ENCODE measurements at places on chromosomes 11 and 22.

DNA sequence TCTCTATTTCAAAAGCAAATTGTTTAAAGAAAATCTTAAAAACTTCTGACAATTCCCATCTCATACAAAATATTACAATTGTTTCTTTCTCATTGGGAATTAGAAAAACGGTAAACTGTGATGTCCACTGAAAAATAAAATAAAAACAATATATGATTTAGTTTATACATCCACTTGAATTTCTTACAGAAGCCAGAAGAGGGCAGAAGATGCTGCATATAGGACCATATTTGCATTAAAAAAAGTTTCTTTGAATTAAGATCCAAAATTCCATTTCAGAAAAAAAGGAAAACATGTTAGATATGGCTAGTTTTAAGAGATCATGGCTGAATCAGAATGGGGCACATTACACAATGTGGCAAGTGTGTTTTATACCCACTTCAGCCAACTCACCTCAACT is 39.3 kb upstream of the LRRC4C start:
- DNase-seq, result no peak

DNA sequence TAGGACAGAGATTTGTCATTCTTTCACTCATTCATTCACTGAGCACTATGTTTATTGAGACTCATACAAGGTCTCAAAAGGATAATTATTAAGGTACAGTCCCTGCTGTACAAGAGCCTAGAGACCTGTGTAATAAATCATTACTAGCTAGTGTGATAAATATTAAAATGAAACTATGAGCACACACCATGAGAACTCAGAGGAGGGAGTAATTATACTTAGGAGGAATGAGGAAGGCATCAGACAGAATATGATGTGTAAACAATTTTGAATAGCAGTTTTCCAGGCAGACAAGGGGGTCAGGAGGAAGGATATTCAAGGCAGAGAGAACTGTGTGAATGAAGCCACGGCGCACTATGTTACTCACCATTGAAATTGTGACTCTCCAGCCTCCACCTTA is 300.8 kb upstream of the ISX start:
- DNase-seq, result no peak

DNA sequence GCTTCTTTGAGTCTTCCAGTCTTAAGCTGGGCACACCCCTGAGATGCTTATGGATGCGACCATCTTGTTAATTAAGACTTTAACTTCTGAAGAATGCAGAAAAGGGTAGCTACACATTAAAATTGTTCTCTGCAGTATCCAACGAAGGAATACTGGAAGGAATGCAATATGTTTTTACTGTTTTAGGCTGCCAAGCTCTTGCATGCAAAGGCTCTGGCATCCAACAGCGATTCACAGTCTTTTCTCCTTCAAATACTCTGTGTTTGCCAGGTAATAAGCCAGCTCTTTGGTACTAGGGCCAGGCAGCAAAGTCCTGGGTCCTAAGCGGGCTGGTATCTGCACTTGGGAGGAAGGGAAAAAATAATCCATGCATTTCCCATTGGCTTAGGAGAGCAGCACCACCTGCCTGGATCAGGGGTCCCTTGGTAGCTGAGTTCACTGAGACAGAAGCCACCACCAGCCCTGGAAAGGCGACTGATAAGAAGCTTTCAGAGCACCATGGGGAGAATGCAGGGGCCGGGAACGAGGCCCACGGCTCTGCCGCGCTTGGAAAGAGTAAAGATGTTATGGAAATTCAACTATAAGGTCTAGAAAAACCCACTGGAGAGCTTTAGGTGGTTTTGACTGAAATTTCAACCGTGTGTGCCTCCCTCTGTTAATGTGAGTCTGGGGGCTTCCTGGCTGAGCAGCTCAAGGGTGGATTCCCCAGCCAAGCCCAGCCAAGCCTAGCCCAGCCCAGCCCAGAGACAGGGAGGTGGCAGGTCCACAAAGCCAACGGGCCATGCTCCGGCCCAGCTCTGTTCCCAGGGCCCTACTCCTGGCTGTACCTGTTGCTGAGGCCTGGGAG is 67.0 kb upstream of the CCND1 start:
- no peak for DNase-seq

DNA sequence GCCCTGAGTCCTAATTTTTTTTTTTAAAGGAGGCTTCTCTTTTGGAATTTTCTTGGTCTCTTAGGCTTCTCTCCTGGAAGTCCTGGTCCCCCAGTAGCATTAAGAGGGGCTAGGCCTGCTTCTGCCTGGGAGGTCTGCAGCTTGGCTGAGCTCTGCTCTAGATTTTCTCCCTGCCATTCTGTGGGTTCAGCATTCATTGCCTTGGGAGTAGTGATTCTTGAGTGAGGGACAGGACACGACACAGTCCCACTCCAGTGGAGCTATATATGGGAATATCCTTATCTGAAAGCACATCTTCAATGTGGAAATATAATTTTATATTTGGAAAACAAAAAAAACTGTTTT is 3.7 kb downstream of the IGSF22 start:
- no peak for DNase-seq

DNA sequence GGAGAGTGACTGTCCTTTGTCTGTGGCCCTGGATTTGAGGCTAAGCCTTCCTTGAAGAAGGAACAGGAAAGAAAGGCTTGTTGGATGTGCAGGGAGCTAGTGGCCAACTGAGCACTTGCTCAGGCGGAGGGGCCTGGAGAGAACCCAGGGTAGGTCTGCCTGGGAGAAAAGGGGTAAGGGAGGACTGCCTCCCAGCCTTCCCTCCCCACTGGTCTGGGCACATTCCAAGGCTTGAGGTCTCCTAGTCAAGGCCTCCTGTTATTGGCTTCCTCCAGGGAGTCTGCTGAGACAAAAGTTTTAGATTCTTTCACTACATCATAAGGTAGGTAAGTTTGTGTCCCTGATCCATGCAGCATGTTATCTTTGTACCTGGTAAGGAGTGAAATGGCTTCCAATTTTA is 15.2 kb downstream of the KCNQ1OT1 start:
- DNase-seq, result no peak
